Caco-2 (cell line): ENCODE measurements at places on chromosomes 1 and 21. TPM values are rescaled to one million over a fixed set of nuclear protein-coding genes. Genes with fewer than 3 reads are reported as not detected.

DCST2 gene
- total RNA-seq: 0.26 and 0.61 TPM in 2 replicates

AGT gene
- 38.6 and 41.9 TPM in 2 replicates for total RNA-seq

LRRC71 gene
- total RNA-seq: not detected in 2 replicates

C4BPA gene
- 10.6 and 12.7 TPM in 2 replicates for total RNA-seq

NPPB gene
- 43.4 and 69.9 TPM in 2 replicates for total RNA-seq

PRR9 gene
- 0.88 TPM in 1 of 2 replicates, not detected in the other for total RNA-seq

ALX3 gene
- total RNA-seq: not detected in 2 replicates

CHD1L gene
- 55.4 and 56.2 TPM in 2 replicates for total RNA-seq

TBX19 gene
- 2.8 and 3.3 TPM in 2 replicates for total RNA-seq

PLEKHA6 gene
- total RNA-seq: 18.8 and 21.8 TPM in 2 replicates

PDZK1 gene
- total RNA-seq: 90.2 and 98.9 TPM in 2 replicates
